ENCODE measurements at places on chromosomes 3 and 15.
A peak's percentile ranks its signal among the peaks of the same experiment; 100 is the strongest.

GRCh38 chr3:56694867-56695683 lies 12.0 kb upstream of the TASOR start:
- no peak for DNase-seq

DNA sequence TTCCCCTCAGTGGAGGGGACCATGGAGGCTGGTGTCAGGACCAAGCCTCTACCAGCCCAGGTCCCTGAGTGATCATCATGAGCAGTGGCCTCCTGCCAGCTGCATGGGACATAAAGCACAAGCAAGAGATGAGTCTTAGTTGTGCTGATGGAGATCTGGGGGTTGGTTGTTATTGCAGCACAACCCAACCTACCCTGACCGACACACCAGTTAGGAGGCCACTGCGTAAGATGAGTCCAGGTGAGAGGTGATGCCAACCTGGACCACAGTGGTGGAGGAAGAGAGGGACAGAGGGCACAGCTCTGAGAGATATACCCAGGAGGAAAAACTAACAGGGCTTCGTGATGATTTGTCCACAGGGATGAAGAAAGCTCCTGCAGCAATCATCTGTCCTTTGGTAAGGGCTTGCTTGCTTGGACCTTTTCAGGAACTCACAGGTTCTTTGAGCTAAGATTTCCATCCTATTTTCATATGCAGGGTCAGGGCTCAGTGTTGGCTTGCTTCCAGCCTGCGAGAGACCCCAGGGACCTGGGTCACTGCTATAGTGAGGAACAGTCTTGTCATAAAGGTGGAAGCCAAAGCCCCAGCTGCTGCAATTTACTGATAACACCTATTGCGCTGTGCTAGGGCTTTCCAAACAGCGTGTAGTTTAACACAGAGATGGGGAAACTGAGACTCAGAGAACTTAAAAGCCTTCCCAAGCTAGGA lies 8.1 kb downstream of the RASGRF1 start:
- no peak for DNase-seq

DNA sequence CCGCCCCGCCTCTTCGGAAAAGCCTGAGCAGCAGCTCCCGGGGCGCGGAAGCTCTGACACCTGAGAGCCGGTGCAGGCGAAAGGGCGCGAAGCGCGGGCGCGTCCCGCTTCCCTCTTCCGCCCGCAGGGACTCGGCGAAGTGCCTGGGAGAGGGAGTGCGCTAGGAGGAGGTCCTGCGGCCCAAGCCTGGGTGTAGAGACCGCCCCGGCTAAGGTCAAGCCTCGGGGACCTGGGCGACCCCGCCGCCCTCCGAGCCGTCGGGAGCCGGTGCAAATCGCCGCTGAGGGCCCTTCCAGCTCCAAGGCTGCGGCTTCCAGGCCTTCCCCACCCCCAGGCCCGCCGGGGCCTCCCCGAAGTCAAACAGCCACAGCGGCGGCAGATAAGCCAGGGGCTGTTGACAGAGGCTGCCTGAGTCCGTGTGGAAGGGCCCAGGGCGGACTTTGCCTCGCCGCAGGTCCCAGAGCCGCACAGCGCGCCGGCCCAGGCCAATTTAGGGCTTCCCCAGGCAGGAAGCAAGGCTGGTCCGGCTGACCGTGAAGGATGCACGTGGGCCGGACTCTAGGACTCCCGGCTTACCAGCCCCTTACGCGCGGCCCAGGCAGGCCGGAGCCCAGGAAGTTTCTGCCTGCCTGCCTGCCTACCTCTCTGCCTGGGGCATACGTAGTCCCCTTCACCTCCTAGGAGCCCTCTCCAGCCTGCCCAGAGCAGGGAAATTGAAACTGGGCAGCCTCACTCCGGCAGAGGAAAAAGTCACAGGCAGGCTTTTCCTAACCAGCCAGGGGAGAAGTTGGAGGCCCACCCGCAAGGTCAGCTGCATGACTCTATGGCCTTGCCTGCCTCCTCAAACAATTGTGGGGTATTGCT lies 2.3 kb downstream of the ITPKA start:
- DNase-seq, result no peak

- no peak for DNase-seq
Measured at GRCh38 chr15:100307241-100308212, 34.2 kb downstream of the ADAMTS17 start.

DNA sequence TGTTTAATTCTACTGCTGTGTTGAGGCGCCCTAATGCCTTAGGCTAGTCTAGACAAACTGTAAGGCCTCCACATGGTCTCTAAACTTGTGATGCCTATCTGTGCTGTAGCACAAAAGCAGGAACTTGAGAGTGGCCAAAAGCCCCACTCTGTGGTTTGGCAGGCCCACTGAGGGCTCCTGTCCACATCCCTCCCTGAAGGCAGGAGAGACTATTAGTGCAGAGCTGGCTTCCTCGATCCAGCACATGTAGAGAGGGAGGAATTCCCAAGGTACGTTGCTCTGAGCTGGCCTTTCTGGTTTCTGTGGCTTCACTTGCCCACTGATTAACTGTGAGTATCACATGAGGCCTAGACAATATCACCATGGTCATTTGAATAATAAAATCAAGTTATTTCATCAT lies 90.6 kb downstream of the POLR2M start:
- no peak for DNase-seq

- peak; percentile 20 for DNase-seq
Measured at GRCh38 chr15:67043939-67044771, 21.2 kb upstream of the SMAD3 start.

- DNase-seq, result peak; percentile 9
Measured at GRCh38 chr3:75272691-75273090, 391.4 kb upstream of the FRG2C start.

DNA sequence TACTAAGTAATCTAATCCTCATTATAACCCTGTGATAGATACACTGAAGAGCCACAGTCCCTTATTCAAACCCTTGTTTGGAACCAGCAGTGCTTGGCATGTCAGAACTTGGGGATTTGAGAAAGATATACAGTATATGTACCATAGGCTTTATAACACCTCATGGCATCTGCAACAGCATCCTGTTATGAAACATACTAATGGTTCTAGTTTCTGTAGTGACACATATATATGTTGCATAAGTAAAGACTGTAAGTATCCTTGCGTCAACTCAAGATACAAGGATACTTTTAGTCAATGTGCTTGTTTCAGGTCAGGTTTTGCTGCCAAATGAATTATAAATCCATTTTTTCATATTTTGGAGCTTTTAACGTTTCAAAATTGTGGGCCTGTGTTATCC lies 58.5 kb downstream of the CCNL1 start:
- no peak for DNase-seq

- DNase-seq, result no peak
Measured at GRCh38 chr15:78481917-78482316, 25.5 kb upstream of the HYKK start.

GRCh38 chr3:54671511-54671910 lies 256.3 kb downstream of the LRTM1 start:
- DNase-seq, result no peak

DNA sequence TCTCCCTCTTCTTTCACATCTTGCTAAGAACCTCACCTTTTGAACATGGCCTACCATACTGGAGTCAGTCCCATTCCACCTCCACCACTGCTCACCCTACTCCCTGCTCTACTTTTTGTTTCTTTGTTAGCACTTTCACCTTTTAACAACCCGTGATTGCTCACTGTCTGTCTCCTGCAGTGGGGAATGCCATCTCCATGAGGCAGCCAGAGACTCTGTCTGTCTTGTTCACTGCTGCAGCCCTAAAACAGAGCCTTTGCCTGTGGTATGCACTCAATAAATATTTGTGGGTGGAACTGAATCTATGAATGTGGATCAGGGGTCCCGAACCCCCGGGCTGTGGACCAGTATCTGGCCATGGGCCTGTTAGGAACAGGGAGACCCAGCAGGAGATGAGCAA lies 16.5 kb upstream of the TLE3 start:
- DNase-seq, result no peak

GRCh38 chr15:58840048-58840447 lies 68.9 kb downstream of the MINDY2 start:
- DNase-seq, result no peak

GRCh38 chr3:79473993-79474392 lies 293.8 kb downstream of the ROBO1 start:
- peak; percentile 24 for DNase-seq

DNA sequence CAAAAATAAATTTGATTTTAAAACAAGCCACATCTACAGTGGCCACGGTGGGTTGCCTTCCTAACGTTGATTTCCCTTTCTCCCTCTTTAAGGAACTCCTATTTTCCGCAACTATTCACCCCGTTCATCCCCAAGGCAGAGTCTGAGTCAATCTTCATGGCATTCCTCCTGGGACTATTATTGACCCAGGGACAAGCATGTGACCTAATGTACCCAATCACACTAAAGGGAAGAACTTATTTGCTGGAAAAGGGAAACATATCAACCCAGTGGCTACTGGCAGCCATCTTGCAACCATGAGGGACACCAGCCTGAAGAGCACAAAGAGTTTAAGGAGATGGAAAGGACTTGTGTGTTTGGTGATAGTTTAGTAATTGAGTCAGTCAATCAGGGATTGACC lies 55.4 kb upstream of the ARHGEF3 start:
- DNase-seq, result no peak

GRCh38 chr3:81816473-81817250 lies 55.2 kb upstream of the GBE1 start:
- DNase-seq, result no peak

DNA sequence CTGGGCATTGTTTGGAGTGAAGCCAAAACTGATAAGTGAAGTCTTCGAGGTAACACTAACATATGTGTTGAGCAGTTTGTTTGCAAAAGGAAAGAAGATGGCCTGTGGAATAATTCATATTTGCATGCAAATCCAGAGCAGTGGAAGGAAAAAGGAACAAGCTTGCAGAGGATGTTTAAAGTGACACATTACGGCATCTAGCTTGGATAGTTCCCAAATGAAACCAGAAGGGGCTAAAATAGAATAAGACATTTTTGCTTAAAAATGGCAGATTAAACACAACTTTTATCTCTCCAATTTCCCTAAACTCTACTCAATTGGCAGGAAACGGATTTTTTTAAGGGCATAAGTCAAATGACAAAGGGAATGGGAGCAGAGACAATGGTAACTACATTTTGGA lies 25.4 kb upstream of the RYK start:
- DNase-seq, result no peak

DNA sequence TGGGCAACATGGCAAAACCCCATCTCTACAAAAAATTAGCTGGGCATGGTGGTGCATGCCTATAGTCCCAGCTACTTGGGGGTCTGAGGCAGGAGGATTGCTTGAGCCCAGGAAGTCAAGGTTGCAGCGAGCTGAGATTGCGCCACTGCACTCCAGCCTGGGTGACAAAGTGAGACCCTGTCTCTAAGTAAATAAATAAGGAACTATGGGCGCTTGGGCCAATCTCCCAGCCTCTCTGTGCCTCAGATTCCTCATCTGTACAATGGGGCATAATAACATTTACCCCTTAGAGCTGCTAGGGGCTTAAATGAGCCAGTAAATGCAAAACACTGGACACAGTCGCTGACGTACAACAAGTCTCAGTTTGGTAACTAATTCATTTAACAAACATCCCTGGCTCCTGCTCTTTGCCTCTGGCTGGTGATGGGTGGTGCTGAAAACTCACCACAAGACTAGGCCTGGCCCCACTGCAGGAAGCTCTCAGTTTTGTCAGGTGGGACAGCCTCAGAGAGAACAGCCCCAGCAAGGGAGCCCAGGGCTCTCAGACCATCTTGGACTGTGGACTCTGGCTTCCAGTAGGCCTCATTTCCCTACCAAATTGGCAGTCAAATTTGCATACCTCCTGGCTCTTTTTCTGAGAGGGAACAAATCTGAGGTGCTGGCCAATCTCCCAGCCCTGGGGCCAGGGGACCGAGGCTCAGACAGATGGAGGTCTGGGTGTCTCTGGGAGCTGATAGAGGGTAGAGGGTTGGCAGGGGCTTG lies 6.4 kb upstream of the TBC1D2B start:
- DNase-seq, result no peak

GRCh38 chr3:54283470-54283869 lies 161.1 kb downstream of the CACNA2D3 start:
- no peak for DNase-seq

DNA sequence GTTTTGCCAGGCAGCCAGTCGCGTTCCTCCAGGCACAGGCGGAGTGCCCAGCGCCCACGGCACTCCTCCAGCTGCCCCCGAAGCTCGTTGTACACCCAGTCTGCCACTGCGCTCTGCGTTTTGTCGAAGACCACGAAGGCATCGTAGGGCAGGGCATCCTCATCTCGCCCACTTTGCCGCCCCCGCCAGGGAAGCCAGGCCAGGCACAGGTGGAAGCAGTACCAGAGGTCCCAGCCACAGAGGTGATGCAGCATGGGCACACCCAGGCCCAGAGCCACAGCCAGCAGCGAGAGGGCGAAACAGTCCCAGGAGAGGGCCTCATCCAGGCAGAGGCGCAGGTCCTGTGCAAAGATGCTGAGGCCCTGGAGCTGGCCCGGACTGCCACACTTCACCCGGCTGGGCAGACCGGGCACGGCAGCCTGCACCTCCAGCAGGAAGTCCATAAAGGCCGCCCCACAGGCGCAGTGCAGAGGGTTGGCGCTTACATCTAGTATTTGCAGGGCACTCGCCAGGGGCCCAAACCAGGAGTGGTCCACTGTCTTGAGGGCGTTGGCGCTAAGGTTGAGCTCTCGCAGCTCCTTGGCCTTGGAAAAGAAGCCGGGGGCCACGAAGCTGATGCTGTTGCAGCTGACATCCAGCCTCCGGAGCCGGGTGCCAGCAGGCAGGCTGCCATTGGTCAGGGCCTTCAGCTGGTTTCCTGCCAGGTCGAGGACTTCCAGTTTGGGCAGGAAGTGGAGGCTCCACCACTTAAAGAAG lies 3.7 kb downstream of the TLR9 start:
- no peak for DNase-seq

- no peak for DNase-seq
Measured at GRCh38 chr15:49406352-49407118, 16.5 kb upstream of the FGF7 start.

DNA sequence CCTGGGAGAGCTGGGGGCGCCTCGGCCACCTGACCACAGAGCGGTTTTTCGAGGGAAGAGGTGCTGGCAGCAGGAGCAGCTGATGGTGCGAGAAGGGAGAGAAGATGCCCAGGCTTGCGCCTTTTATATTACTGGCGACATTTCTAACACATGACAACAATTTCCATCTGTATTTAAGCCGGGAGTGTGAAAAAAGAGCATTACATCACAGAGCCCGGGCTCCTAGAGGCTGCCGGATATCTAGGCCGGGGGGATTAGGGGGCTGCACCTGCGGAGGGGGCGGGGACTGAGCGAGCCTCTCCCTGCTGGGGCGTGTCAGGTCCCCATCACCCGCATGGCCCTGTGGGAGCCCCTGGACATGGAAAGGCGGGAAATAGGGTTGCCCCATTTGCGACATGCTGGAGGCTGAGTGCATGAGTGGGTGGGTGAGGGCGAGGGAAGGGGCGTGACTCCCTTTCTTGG lies 440.7 kb downstream of the MAGI1 start:
- DNase-seq, result no peak

Data from RKO (cell line).